Activated CD4-positive, alpha-beta T cell treated with anti-CD3 and anti-CD28 coated beads, Interleukin-2, amount 50 U/mL, for 1 hour (primary cell): ENCODE measurements at places on chromosomes 11 and 22.

DNA sequence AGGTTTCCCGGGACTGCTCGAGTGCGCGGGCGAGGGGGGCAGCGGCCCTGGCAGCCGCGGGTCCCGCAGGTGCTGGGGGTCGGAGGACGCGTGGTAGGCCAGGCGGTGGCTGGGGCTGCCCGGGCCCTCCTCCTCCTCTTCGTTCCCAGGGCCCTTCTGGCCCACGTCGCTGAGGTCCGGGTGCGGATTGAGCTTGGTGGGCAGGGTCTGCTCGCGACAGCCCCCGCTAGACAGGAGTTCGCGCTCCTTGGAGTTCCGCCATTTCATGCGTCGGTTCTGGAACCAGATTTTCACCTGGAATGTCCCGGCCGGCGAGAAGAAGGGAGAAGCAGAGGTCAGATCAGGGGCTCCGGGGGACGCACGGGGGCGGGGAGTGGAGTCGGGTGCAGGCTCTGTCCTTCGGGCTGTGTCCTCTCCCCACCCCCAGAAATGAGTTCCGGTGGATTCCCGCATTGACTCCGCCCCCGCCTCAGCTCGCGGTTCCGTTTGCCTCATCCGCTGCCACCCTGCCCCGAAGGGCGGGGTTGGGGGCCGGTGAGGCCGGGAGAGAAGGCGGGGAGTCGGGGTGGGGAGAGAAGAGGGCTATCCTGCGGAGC lies 3.9 kb downstream of the DBX1 start:
- DNase-seq = peak; percentile 52

GRCh38 chr11:77512092-77512491 lies 38.2 kb upstream of the PAK1 start:
- no peak for DNase-seq

DNA sequence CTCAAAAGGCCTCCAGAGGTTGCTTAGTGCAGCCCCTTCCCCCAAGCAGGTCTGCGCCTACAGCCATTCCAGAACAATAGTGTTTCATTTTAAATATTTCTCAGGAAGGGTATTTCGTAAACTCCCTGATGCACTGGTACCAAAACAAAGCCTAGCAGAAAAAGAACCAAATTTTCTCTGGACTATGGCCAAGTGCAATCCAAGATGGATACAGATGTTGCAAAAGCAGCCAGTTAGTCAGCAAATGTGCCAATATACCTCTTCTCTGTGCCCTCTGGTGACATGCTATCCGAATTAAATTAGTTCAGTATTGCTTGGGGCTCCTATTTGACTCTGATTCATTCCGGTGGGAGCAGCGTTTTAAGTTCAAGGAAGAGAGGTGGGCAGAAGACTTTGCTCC lies 247.8 kb downstream of the NTM start:
- no peak for DNase-seq

- DNase-seq = no peak
These were observed 10.2 kb downstream of the ROBO3 start for GRCh38 chr11:124875401-124875800.

GRCh38 chr11:105334025-105334714 lies 194.6 kb upstream of the CARD18 start:
- no peak for DNase-seq

GRCh38 chr11:67195971-67196456 lies 70.3 kb upstream of the GRK2 start:
- DNase-seq = no peak

GRCh38 chr11:65857853-65858680 lies at the start of gene CFL1:
Gene CFL1, minus strand, starts transcription at chr11:65858180. Its CDS starts 81 bp downstream, at chr11:65858099.
- peak; percentile 97 for DNase-seq

GRCh38 chr11:111046291-111046690 lies 199.2 kb upstream of the POU2AF2 start:
- no peak for DNase-seq

- DNase-seq = no peak
These were observed 6.0 kb downstream of the BMAL1 start for GRCh38 chr11:13283636-13284035.

DNA sequence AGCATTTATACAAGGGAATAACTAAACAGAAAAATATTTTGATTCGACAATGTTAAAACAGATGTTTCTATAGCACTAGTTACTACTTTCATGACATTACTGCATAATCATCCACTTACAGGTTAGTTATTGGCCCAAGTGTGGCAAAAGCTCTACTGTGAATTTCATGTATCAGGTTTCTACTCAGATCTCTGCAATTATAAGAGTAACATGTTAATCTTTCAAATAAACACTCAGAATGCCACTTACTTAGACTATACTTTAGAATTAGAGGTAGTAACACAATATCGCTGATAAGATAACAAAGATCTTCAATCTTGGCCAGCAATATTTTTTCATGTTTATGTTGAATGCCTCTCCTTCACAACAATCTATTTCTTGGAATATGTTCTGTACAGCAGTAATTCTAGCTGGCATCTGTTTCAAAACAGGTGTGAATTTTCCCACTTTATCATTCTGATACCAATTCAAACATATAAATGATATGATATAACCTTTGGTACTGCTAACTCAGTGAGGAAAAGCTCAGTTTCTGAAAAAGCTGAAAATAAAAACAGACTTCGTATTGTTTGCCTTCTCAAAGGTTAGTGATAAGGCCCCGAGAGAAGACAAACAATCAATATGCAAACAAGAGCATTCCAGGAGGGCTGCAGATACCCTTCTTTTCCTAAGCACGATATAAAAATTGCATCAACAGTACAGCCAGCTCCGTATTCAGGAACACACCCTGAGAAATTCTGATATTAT lies 11.0 kb upstream of the CCDC34 start:
- no peak for DNase-seq

DNA sequence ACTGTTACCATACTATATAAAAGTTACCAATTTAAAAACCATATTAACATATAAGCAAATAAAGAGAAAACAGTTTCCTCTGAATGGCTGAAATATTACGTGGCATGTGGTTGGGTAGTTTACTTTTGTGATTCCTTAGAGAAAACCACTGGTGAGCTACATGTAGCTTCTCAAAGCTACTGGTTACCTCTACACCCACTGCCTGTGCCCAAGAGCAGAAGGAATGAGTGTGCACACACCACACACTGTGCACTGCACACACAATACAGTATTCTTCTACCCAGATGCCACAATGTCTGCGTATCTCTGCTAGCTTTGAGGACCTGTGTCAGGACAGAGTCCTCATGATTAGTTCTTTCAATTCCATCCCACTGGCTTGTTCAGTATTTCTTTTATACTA lies 25.5 kb upstream of the YPEL1 start:
- no peak for DNase-seq

DNA sequence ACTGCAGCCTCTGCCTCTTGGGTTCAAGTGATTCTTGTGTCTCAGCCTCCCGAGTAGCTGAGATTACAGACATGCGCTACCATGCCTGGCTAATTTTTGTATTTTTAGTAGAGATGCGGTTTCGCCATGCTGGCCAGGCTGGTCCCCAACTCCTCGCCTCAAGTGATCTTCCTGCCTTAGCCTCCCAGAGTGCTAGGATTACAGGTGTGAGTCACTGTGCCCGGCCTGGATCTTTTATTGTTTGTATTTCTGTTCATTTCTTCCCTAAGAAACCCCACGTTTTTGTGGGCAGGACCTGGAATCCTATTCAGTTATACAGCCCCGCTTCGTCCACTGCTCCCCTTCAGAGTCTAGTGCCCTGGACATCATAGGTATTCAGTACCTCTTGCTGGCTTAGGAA lies 28.7 kb downstream of the ZBTB16 start:
- no peak for DNase-seq

GRCh38 chr11:116073854-116074837 lies 569.9 kb upstream of the CADM1 start:
- DNase-seq = no peak

GRCh38 chr11:910044-910588 lies 494 bp downstream of the CHID1 start:
- no peak for DNase-seq

- DNase-seq = no peak
These were observed 25.4 kb downstream of the COA4 start for GRCh38 chr11:73851046-73851764.

- DNase-seq = no peak
These were observed 28.2 kb downstream of the TOM1 start for GRCh38 chr22:35327690-35328471.

DNA sequence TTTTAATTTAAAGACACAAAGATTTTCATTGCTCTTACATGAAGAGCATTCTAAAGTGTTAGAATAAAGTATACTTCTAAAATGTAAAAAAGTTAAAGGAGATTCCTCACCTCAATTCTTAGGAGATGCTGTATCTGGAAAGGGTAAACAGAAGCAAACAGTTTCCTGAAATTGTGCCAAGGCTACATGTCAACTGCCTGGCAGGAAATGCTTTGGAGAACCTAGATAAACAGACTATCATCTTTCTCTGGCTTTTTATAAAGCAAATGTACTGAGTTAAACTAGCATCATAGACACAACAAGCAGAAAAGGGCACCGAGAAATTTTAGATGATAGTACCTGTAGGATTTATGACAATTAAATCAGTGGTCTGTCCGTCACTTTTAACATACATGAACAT lies 24.7 kb upstream of the AKIP1 start:
- DNase-seq = no peak

- DNase-seq = no peak
These were observed 42.5 kb downstream of the RTN4R start for GRCh38 chr22:20225693-20225966.

DNA sequence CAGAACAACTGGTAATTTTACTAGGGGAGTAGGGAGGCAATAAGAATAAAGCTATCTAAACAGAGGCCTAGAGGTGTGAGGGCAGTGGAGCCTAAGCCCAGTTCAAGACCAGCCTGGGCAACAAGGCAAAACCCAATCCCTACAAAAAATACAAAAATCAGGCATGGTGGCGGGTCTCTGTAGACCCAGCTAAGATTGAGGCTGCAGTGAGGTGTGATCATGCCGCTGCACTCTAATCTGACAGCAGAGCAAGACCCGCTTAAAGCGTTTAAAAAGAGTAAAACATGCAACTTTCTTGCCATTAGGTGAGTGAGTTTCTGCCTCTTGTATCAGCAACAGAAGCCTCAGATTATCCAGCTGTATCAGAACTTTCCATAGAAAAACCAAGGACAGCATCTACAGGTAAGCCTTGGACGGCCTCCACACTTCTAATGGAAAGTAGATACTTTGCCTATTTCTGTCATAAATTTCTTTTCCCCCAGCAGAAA lies 12.1 kb downstream of the TAF1D start:
- DNase-seq = no peak

- DNase-seq = no peak
These were observed 507.1 kb downstream of the SOX6 start for GRCh38 chr11:15849257-15849656.

- no peak for DNase-seq
These were observed 468.9 kb downstream of the NTM start for GRCh38 chr11:131839326-131839725.

DNA sequence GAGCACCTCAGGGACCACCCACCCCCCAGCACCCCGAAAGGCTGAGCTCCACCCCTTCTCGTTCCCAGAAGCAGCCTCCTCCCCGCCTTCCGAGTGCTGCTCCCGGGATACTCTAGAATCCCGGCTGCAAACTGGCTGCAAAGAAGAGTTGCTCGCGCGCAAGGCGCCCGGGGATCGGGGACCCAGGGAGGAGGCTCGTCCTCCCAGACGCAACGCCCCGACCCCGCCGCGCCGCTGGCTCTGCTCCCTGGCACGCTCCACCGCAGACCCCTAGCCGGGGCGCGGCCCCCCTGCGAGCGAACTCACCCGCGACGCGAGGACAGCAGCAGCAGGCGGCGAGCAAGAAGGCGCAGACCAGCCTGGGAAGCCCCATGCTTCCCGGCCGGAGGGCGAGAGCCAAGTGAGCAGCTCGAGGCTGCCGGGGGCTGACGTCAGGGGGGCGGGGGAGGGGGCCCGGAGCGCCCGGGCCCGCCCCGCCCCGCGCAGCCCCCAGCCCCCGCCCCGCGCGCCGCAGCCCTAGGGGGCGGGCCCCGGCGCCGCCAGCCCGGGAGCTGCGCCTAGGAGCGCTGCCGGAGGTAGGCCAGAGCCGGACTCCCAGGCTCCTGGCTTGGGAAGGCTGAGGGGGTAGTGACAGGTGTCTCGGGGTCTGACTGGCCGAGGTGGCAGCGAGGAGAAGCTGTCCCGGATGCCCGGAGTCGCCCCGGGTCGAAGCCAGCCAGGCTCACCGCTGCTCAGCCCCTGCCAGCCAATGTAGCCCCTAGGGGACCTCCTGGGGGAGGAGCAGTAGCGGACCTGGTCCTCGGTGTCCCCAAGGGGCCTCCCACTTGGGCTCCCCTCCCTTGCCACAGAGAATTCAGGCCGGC lies at the start of gene MCAM:
Gene MCAM, minus strand, starts transcription at position 402 of the 863 bp plus-strand sequence. Its CDS starts 29 bp downstream, at position 373.
- no peak for DNase-seq

- DNase-seq = no peak
These were observed 16.2 kb upstream of the EIF4G2 start for GRCh38 chr11:10824888-10825287.

DNA sequence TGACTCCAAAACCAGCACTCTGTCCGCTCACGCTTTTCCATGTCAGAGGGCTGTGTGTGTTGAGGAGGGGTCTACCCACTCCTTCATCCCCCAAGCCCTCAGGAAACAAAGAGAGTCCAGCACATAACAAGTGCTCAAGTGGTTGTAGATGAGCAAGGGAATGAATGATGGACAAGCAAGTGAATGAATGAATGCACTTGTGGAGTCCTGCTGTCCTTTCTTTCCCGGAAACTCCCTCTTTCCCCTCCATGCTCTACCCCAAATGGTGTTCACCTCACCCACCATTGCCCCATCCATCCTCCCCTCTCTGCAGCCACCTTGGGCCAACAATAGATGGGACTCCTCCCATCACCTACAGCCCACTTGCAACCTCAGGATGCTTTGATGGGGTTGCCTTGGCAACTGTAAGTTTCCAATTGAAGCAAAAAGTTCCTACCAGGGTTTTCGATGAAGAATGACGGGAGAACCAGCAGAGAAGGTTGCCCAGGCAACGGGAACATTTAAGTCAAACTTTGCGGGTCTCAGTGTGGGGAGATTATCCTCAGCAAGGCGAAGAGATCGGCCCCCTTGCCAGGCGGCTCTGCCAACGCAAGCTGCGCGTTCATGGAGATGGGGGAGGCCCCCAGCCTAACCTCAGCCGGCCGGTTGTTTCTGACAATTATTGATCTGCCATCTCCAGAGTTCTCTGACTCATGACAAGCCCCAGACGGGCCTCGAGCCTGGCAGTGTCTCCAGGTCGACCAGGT lies 51.1 kb downstream of the MCM5 start:
- DNase-seq = no peak

- no peak for DNase-seq
These were observed 123.0 kb downstream of the WT1 start for GRCh38 chr11:32312206-32312817.

GRCh38 chr11:74546752-74547151 lies 45.6 kb upstream of the POLD3 start:
- no peak for DNase-seq

- no peak for DNase-seq
These were observed 413.2 kb downstream of the MIAT start for GRCh38 chr22:27070594-27070993.

DNA sequence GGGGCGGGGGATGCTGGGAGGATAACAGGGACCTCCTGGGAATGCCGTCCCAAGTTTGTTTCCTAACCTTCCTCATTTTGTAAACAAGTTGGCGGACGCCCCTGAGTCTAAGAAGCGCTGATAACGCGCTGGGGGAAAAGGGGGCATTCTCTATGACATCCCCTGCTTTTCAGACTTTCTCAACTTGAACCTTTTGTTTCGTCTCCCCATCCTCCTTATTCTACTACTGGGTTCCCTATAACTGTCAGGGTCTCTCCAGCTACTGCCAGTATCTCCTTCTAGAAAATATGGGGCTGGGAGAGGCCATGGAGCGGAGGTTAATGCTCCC lies 654 bp downstream of the TMEM86A start:
- DNase-seq = no peak
